ENCODE measurements at places on chromosomes 12 and 14. TPM values are rescaled to one million over a fixed set of nuclear protein-coding genes. Genes with fewer than 3 reads are reported as not detected.

The ADCY4 gene
- 16.0 TPM for polyA plus RNA-seq

The KRT75 gene
- polyA plus RNA-seq = not detected

DNA sequence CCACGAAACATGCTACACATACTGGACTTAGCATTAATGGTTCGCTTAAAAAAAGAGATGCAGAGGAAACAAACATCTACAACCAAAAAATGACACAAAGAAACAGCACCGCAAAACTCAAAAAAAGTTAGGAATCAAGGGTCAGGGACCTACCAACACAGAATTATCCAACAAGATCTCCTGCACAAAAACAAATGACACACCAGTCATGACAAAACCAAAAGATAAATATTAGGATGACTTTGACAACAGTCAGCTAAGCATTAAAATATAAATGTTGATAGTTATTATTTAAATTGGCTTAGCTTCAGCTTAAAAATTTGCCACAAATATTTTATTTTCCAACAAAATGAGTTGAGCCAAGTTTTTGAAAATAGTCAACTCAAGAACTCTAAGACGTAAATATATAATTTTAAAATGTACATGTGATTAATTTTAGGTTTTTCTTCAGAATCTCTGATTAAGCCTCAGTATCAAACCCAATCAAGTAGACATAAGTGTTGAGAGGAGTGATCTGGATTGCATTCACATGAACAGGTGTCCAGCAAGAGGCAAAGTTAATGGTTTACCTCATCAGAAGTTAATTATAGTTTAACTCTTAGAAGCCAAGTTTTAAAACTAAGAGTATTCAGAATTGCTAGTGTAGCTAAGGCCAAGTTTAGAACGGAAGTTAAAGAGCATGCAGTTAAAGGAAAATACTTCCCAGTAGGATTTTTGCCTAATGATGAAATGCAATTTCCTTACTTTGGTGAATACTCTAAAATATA is 79.9 kb downstream of the HEATR5A start:
- DNase-seq = no peak

DNA sequence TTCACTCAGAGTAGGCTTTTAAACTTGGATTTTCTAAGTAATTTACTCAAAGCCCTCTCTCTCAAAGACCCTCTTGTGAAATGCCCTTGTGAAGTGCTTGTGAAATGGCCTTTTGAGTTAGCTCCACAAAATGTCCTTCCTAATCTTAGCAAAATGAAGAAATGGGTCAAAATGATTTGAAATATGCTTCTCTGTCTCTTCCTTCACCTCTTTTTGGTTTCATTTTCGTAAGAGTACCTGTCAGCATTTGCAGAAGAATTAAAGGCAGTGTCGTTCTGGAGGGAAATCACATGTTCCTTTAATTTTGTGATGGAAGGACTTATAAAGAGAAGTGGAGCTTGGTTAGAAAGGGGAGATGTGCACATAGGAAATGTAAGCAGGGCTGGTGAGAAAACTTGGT is 93.7 kb downstream of the HMGA2 start:
- no peak for DNase-seq

DNA sequence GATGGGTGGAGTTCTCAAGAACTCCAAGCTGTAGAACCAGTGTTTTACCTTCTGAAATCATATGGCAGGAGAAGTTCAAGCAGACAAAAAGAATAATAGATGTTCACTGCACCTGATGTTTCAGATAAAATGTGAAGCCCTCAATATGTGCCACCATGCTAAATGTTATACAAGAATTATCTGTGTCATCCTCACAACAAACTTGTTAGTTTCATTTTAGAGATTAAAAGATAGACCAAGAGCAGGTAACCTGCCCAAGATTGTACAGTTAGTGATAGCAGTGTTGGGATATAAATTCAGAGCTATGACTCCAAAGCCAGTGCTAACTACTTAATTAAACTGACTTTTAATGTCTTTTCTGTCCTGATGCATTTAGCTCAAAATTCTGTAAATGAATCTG is 44.7 kb downstream of the FRS2 start:
- no peak for DNase-seq

All from spinal cord (tissue), 10 donors.